ENCODE measurements at places on chromosomes 1 and 21.

DNA sequence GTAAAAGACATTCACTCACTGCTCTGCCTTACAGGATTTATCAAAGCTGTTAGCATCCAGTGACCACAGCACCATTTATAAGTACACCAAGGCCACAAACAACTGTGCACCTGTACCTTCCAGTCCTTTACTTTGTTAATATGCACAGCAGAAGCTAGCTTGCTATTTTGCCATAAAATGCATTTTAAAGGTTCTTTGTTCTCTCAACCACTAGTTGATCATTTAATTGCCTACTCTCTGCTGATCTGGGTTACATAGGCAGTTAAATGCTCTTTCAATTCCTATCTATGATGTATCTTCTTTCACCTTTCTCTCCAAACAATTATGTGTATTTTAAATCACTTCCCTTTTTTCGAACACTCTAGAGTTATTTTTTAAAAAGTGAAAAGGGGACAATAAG is 126.4 kb downstream of the SIPA1L2 start:
- no peak for DNase-seq

GRCh38 chr21:45541221-45542039 is 810 bp downstream of the SLC19A1 start:
- peak; percentile 88 for DNase-seq

DNA sequence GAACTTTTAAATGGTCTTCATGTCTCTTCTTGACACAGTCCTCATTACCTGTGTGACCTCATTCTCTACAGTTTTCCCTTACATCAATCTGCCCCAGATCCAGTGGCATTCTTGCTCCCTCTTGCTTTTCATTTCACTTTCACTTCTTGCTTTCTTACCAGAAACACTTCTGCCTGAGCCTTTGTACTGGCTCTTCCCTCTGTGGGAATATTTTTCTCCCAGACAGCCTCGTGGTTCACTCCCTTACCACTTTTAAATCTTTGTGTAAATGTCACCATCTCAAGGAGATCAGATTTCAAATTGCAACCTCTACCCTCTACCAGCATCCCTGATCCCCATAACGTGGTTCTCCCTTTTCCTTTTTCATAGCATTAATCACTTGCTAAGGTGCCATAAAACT is 73.2 kb downstream of the DISC1 start:
- no peak for DNase-seq

- DNase-seq, result no peak
These were observed 100.4 kb upstream of the USH2A start for GRCh38 chr1:216523449-216524190.

- DNase-seq, result no peak
These were observed 6.3 kb downstream of the KIF21B start for GRCh38 chr1:201016943-201017827.

- DNase-seq, result no peak
These were observed 150.3 kb downstream of the TNFSF18 start for GRCh38 chr1:172900376-172900997.

DNA sequence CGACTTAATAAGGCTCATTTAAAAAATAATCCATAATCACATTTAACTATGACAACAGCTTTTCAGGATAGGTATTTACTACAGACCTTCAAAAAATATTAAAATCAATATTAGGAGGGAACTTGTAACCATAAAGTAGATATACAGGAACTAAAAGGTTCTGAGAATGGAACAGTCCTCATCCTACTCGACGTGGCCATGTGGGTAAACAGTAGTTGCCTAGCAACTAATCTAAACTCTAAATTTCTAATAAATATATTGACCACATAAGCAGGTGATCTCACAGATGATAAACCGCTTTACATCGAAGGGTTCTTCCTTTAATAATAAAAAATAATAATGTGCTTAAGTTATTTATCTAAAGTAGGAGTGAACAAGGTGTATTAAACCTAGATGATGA is 7.9 kb downstream of the AKT3 start:
- no peak for DNase-seq

Measured in CMK (cell line).